ENCODE measurements at places on chromosomes 5 and 9. TPM values are rescaled to one million over a fixed set of nuclear protein-coding genes. Genes with fewer than 3 reads are reported as not detected.

DNA sequence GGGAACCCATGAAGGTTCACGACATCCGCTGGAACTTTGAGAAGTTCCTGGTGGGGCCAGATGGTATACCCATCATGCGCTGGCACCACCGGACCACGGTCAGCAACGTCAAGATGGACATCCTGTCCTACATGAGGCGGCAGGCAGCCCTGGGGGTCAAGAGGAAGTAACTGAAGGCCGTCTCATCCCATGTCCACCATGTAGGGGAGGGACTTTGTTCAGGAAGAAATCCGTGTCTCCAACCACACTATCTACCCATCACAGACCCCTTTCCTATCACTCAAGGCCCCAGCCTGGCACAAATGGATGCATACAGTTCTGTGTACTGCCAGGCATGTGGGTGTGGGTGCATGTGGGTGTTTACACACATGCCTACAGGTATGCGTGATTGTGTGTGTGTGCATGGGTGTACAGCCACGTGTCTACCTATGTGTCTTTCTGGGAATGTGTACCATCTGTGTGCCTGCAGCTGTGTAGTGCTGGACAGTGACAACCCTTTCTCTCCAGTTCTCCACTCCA is 7.6 kb downstream of the GPX3 start:
- DNase-seq: no peak
- no peak overlapping the region for H3K4me3 ChIP-seq
- H3K27ac ChIP-seq: no peak overlapping the region
- H3K4me1 ChIP-seq: no peaks in the 10 kb centered on the region

GRCh38 chr5:72817076-72817481 is 618 bp downstream of the TNPO1 start:
- peak overlapping the region; percentile 95 for H3K27ac ChIP-seq
- H3K27me3 ChIP-seq: peaks cover 16% of the 10 kb centered on the region
- DNase-seq: peak; percentile 10
- H3K36me3 ChIP-seq: no peaks in the 10 kb centered on the region
- H3K4me1 ChIP-seq: peaks cover 22% of the 10 kb centered on the region
- peak overlapping the region; percentile 95 for H3K4me3 ChIP-seq

- peaks cover 27% of the 10 kb centered on the region for H3K4me1 ChIP-seq
- no peak overlapping the region for H3K27ac ChIP-seq
- H3K27me3 ChIP-seq: no peaks in the 10 kb centered on the region
- H3K4me3 ChIP-seq: no peak overlapping the region
Observed at GRCh38 chr9:92627651-92628050, 42.3 kb downstream of the IPPK start.

The ELAVL2 gene
- not detected for total RNA-seq

DNA sequence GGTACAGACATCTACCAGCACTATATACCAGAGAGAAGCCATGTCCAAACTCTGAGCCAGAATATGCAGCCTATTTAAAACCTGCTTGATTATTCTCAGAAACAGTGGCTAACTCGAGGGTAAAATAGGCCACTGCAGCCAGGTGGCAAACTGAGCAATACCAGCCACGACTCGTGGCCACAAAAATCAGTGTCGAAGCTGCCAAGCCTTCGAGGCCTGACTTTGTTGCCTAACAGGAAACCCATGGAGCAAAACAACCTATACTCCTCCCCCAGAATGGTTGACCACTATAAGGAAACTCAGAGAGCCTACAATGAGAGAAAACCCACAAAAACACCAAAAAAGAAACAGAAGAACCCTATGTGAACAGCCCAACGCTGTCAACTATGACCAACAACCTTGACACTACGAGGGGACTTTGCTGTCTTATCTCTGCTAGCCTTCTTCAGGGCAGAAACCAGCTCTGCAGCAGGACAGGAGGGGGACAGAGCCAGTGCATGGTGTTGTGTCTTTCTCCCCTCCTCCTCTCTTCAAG is 133.8 kb downstream of the TMEM174 start:
- H3K27me3 ChIP-seq: peaks cover 66% of the 10 kb centered on the region
- H3K36me3 ChIP-seq: peaks cover 2% of the 10 kb centered on the region
- no peaks in the 10 kb centered on the region for H3K4me1 ChIP-seq
- no peak overlapping the region for H3K4me3 ChIP-seq
- DNase-seq: no peak

The SPATA31C1 gene
- total RNA-seq: not detected

DNA sequence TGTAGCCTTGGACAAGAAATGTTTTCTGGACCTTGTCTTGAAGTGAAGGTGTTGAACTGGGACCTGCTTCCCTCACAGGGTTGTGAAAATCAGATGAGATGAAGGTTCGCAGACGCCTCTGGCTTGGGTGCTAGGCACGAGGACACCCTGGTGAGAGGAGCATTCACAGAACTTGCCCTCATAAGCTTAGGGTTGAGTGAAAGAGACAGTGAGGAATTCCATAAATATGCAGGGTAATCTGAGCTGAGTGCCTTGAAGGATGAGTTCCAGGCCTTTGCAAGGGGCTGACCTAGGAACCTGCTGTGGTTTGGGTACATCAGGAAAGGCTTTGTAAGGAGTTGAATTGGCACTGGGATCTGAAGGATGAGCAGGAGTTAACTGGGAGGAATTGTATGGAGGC is 75.7 kb upstream of the SAP30L start:
- H3K27me3 ChIP-seq: no peaks in the 10 kb centered on the region
- peaks cover 9% of the 10 kb centered on the region for H3K4me1 ChIP-seq
- no peak for DNase-seq
- peak overlapping the region; percentile 33 for H3K27ac ChIP-seq
- no peak overlapping the region for H3K4me3 ChIP-seq
- peaks cover 12% of the 10 kb centered on the region for H3K36me3 ChIP-seq

The PRRT1B gene
- total RNA-seq: not detected

The IFNK gene
- not detected for total RNA-seq

The GGTA1 gene
- 0.12 TPM for total RNA-seq

DNA sequence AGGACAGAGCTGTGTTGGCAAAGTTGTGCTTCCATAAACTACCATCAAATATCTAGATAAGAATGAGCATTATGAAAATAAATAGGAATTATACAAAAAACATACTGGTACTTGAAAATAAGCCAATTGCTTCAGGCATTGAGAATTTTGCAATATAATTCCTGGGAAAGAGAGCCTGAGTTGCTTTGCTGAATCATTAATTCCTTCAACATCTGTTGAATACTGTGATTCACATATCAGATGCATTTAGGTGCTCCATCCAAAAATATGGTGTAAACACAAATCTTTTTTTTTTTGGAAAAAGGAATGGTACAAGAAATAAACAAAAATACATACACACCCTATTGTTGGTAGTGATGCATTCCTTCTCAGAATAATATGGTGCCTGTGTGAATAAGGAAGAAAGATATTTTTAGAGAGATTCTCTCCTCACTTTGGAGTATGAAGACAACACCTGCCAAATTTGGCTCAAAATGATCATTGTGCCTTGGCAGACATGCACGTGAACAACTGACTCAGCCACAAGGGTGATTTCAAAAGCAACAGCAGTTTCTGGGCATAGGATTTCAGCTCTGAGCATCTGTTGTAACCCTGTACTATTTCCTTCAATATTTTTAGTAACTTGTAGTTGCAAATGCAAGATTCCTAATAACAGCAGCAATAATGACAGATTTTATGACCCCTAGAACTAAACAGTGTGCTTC is 96.7 kb downstream of the CAVIN4 start:
- no peaks in the 10 kb centered on the region for H3K36me3 ChIP-seq
- H3K27ac ChIP-seq: no peak overlapping the region
- no peak for DNase-seq
- H3K27me3 ChIP-seq: peaks cover 4% of the 10 kb centered on the region
- H3K4me3 ChIP-seq: no peak overlapping the region

The IDNK gene
- total RNA-seq: 6.3 TPM

DNA sequence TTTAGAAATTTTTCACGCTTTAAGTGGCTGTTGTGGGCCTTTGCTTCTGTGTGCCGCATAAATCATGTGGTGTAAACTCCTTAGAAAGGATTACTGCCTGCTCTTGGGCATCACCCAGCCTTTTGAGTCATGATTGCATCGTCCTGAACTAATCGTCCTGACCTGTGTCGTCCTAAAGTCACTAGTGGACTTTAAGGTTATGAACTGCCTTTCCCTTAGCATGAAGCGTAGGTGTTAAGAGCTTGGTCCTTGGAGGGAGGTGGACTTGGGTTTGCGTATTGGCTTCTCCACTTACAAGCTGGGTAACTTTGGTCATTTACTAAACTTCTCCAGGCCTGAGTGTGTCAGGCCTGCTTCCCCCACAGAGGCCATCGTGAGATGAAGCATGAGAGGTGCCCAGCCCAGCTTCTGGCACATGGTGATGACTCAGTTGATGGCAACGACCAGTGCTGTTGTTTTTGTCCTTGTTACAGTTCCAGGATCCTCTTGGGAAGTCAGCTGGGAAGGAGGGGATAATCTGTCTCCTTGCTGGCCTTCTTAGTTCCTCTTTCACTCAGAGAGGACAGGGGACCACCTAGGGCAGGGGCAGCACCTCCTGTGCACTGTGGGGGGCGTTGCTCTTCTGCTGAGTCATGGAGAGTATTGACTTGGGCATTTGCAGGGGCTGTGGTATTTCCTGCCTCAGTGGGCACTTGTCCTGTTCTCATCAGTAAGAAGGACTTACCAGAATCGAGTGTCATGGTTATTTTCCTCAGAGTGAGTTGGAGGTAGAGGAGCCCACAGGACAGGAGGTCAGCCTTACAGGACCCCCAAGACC is 54.2 kb upstream of the NCS1 start:
- no peak overlapping the region for H3K4me3 ChIP-seq
- DNase-seq: no peak
- no peaks in the 10 kb centered on the region for H3K4me1 ChIP-seq
- no peak overlapping the region for H3K27ac ChIP-seq
- peaks cover 17% of the 10 kb centered on the region for H3K36me3 ChIP-seq

- H3K4me3 ChIP-seq: no peak overlapping the region
- H3K27ac ChIP-seq: no peak overlapping the region
- DNase-seq: no peak
- H3K27me3 ChIP-seq: no peaks in the 10 kb centered on the region
- no peaks in the 10 kb centered on the region for H3K36me3 ChIP-seq
Observed at GRCh38 chr5:84729326-84729725, 344.6 kb upstream of the EDIL3 start.

GRCh38 chr5:180259260-180259611 is 32.6 kb downstream of the MAPK9 start:
- H3K4me1 ChIP-seq: no peaks in the 10 kb centered on the region
- DNase-seq: no peak
- no peaks in the 10 kb centered on the region for H3K27me3 ChIP-seq
- H3K4me3 ChIP-seq: no peak overlapping the region
- H3K27ac ChIP-seq: no peak overlapping the region

The PCDHB16 gene
- total RNA-seq: not detected

DNA sequence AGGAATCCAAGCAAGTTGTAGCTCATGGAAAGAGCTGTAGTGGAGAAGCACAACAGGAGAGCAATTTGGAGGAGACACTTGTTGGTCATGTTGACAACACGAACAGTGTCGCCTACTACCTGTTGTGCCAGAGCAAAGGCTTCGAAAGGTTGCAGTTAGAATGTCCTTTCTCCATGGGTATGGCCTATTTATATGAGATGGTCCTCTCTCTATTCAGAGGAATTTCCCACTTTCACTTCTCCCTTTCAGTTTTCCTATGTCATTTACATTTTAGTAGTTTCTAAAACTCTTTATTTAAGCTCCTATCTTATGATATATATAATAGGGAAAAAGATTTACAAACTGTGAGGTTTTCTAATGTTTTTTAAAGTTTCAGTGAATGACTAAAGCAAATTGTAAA is at the start of gene IFNB1:
TSS of gene IFNB1 (minus strand) at position 162 of the 400 bp plus-strand sequence. CDS start at position 89, 73 bp downstream.
- H3K4me1 ChIP-seq: peaks cover 27% of the 10 kb centered on the region
- peaks cover 16% of the 10 kb centered on the region for H3K27me3 ChIP-seq
- H3K36me3 ChIP-seq: no peaks in the 10 kb centered on the region

The GSN gene
- total RNA-seq: 1.5 TPM

- no peak overlapping the region for H3K27ac ChIP-seq
- DNase-seq: no peak
- H3K27me3 ChIP-seq: no peaks in the 10 kb centered on the region
- H3K4me1 ChIP-seq: no peaks in the 10 kb centered on the region
- H3K4me3 ChIP-seq: no peak overlapping the region
- H3K36me3 ChIP-seq: no peaks in the 10 kb centered on the region
Observed at GRCh38 chr5:169044962-169045361, 256.0 kb downstream of the SLIT3 start.

The SHOC1 gene
- not detected for total RNA-seq

The ANKRD20A1 gene
- 1.9 TPM for total RNA-seq

The EQTN gene
- total RNA-seq: not detected

DNA sequence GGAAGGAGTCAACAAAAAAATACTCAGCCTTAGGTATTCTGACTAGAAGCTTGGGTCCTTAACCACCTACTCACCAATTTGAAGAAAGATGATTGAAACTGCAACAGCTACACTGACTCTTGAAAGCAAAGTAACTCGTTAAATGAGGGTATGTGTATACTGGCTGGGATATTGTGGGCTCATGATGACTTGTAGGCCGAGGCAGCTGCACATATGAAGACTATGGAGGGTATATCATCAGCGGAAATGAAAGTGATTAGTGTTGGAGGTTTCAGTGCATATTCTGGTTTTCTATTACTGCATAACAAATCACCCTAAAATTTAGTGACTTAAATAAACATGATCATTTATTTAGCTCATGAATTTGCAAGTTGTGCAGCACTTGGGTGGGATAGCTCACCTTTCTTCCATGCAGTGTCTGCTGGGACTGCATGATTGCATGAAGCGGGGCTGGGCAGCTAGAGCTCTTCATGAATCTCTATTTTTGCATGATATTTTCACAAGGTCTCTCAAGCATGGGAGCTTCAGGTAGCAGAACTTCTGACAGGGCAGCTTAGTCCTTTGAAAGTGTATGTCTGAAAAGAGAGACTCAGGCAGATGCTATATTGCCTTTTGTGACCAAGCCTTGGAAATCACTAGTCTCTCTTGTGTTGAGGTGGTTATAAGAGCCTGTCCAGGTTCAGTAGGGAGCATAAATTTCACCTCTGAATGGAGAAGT is 96.1 kb upstream of the CDKN2B start:
- H3K36me3 ChIP-seq: peaks cover 3% of the 10 kb centered on the region
- peaks cover 47% of the 10 kb centered on the region for H3K4me1 ChIP-seq
- no peak overlapping the region for H3K4me3 ChIP-seq

GRCh38 chr9:6126377-6126776 is 89.2 kb upstream of the IL33 start:
- H3K4me1 ChIP-seq: no peaks in the 10 kb centered on the region
- H3K36me3 ChIP-seq: no peaks in the 10 kb centered on the region
- H3K4me3 ChIP-seq: no peak overlapping the region

GRCh38 chr9:133031496-133031911 is 707 bp downstream of the GTF3C5 start:
- H3K4me1 ChIP-seq: peaks cover 54% of the 10 kb centered on the region
- peak overlapping the region; percentile 97 for H3K27ac ChIP-seq
- no peaks in the 10 kb centered on the region for H3K27me3 ChIP-seq

The NR5A1 gene
- not detected for total RNA-seq

The DDX4 gene
- not detected for total RNA-seq
